Anterior cingulate cortex (tissue), 58 donors: ENCODE measurements at places on chromosomes 2 and 18.

DNA sequence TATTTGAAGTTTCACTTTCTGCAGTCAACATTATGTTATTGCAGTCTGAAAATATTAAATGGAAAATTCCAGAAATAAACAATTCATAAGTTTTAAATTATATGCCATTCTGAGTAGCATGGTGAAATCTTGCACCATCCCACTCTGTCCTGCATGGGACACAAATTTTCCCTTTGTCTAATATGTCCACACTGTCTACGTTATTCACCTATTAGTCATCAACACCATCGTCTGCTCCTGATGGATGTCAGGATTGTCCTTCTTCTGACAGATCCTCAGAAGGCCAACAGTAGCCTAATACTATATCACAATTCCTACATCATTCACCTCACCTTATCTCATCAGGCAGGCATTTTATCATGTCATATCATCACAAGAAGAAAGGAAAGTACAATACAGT is 163.1 kb downstream of the TXNL1 start:
- no peak for DNase-seq

DNA sequence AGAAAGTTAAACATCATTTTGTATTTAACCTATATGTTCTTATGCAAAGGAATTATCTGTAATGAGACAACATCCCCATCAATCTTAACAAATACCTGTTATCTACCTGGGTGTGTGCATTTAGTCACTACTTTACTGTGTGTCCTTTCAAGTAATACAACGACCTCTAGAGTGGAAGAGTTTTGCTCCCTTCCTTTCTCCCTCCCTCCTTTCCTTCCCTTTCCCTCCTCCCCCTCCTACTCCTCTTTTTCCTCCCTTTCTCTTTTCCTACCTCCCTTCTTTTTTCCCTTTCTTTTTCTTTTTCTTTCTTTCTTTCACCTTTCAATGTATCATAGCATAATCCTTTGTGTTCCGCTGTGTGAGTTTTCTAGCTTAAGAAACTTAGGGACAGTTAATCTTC is 532.3 kb downstream of the SLC4A3 start:
- DNase-seq, result no peak

GRCh38 chr2:192030856-192031255 is 163.9 kb downstream of the TMEFF2 start:
- no peak for DNase-seq

- no peak for DNase-seq
These were observed 96.1 kb downstream of the RBMS1 start for GRCh38 chr2:160397530-160397865.

GRCh38 chr2:234032279-234032856 is 18.1 kb upstream of the SPP2 start:
- no peak for DNase-seq

- no peak for DNase-seq
These were observed 215.1 kb downstream of the DYSF start for GRCh38 chr2:71668326-71669057.

DNA sequence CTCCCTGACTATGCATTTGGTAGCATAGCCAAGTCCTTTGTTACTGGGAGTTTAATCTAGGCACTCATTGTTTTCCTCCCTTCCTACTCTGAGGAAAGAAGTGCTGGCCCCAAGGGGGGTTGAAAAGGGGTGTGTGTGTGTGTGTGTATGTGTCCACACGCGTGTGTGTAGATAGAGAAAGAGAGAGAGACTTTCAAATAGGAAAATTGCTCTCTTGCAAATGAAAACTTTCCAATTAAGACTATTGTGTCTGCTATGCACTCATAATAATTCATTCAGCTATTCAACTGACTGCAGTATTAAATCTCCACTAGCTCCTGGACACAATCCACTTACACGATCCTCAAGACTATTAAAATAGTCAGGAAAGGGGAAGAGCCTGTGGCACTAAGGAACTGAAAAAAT is 92.9 kb upstream of the CSRNP3 start:
- no peak for DNase-seq

GRCh38 chr18:55073116-55073515 is 113.9 kb upstream of the CCDC68 start:
- DNase-seq, result no peak

DNA sequence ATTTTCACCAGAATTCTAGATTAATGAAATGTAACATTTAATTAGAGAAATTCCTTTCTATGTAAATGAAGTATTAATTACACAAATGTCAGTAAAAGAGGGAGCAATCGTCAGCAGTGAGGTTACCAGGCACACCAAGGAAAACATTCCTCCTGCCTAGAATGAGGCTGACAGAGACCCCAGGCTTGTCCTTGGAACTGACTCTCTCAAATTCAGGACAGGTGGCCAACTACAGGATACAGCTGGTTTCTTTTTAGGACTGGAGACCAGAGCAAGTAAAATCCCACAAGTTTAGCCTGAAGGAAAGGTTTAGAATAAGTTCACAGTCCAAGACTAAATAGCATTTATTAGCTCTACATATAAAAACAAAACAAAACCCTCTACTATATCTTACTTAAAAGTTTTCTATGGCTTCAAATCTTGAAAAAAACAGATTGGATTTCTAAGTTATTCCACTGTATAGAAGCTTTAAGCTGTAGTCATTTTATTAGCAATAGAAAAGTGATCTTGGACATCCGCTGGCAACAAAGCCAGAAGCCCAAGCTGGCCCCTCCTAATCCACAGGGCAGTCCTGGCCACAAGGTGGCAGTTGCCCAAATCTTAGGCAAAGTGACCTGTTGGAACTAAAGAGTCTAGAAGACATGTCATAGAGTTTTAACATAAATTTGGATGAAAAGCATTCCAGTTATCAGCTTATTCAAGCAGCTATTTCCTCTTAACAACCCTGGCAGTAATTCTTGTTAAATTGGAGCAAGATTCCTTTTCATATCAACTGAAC is 81.0 kb downstream of the SP3 start:
- no peak for DNase-seq

DNA sequence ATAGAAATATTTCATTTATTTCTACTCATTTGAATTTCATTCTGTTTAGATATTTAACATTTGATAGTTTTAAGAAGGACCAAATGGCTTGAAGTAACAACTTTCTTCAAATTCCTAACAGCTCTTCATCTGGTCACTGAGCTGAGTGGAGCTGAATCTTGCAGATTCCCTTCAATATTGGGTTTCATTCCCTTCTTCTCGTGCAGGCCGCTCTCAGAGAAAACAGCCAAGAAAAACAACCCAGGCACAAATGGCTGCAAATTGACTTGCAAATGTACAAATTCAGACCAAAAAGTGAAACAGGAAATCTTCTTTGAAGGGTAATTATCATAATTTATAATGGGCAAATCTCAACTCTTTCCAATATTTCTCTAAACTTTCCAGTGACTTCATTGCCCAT is 30.3 kb upstream of the GCG start:
- no peak for DNase-seq

DNA sequence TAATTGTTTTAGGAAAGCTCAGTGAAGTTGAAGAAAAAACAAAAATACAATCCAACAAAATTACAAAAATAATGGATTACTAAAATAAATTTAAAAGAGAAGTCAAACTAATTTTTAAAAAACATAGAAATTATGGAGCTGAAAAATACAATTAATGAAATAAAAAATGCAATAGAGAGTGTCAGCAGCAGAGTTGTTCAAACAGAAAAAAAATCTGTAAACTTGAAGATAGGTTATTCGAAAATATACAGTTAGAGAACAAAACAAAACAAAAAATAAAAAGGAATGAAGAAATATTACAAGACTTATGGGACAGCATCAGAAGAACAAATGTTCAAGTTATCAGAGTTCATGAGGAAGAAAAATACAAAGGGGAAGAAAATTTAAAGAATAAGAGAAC is 114.7 kb downstream of the GULP1 start:
- DNase-seq, result no peak

GRCh38 chr18:9861157-9861556 is 24.6 kb upstream of the TXNDC2 start:
- DNase-seq, result no peak

GRCh38 chr2:182667315-182667695 is 48.8 kb upstream of the DNAJC10 start:
- DNase-seq, result no peak

DNA sequence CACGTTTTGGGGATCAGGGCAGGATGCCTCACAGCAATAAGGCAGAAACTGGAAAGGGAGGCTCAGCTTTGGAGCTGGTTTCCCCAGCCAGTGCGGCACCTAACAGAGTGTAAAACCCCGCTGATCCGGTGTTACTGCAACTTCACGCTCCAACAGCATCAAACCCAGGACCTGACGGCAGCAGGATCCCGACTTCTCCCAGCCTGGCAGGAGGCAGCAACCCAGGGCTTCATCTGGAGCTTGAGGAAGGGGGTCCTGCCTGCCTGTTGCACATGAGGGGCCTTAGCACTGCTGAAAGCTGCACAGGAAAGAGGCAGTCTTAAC is 209.8 kb downstream of the MGAT5 start:
- DNase-seq, result no peak

- no peak for DNase-seq
These were observed 107.5 kb upstream of the FSHR start for GRCh38 chr2:49261781-49262180.

DNA sequence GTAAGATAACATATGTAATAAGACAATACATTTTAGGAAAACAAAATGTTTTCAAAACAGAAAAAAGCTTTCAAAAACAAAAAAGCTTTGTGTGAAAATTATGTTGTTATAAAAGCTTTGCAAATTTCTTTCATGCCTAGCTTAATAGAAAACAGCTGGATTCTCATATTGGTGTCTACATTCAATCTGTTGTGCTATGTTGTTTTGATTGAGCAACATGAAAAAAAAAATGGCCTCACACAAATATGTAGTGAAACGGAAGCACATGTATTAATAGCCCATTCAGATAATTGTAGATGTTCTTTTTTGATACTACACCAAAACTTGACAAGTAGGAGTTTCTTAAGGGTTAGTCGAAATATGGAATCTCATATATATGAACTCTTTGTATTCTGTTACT is 197.5 kb downstream of the ZEB2 start:
- no peak for DNase-seq

DNA sequence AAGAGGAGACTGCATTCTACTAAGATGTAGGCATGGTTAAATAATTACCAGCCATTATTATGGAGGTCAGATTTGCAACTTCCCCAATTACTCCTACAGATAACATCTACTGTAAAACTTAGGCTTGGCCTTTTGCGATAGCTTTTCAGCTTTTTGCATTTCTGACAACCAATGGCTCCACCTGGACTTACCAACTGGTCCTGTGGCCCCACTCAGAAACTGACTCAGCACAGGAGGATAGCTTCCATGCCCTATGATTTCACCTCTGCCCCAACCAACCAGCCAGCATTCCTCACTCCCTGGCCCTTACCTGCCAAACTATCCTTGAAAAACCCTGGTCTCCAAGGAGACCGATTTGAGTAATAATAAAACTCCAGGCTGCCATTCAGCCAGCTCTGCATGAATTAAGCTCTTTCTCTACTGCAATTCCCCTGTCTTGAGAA is 28.2 kb downstream of the TUBB6 start:
- DNase-seq, result no peak

GRCh38 chr2:23436346-23437098 is 51.5 kb downstream of the KLHL29 start:
- DNase-seq, result no peak

GRCh38 chr2:205060269-205060668 is 515.0 kb downstream of the PARD3B start:
- DNase-seq, result no peak

- no peak for DNase-seq
These were observed 90.6 kb upstream of the FAM124B start for GRCh38 chr2:224492531-224492930.

- DNase-seq, result no peak
These were observed 25.2 kb downstream of the TOGARAM2 start for GRCh38 chr2:29006092-29006979.

GRCh38 chr2:12455661-12456060 is 261.1 kb upstream of the TRIB2 start:
- no peak for DNase-seq

DNA sequence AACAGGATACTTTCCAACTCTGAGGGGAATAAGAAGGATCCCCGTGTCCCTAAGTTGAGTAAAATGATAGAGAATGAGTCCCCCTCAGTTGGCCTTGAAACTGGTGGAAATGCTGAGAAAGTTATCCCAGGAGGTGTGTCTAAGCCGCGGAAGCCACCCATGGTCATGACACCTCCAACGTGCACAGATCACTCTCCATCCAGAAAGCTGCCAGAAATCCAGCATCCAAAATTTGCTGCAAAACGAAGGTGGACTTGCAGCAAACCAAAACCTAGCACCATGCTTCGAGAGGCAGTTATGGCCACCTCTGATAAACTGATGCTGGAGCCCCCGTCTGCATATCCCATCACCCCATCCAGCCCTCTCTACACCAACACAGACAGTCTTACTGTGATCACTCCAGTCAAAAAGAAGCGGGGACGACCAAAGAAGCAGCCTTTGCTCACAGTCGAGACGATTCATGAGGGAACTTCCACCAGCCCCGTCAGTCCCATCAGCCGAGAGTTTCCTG is 270.1 kb downstream of the SETBP1 start:
- DNase-seq, result no peak

- DNase-seq, result no peak
These were observed 77.4 kb upstream of the TAF1B start for GRCh38 chr2:9765611-9766531.

DNA sequence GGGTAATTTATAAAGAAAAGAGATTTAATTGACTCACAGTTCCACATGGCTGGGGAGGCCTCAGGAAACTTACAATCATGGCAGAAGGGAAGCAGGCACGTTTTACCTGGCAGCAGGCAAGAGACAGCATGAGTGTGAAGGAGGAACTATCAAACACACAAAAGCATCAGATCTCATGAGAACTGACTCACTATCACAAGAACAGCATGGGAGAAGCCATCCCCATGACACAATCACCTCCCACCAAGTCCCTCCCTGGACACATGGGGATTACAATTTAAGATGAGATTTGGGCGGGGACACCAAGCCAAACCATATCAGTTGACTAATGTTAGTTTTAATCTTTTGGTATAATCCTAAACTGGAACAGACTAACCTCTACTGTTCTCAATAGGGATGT is 49.1 kb upstream of the CPO start:
- DNase-seq, result no peak

DNA sequence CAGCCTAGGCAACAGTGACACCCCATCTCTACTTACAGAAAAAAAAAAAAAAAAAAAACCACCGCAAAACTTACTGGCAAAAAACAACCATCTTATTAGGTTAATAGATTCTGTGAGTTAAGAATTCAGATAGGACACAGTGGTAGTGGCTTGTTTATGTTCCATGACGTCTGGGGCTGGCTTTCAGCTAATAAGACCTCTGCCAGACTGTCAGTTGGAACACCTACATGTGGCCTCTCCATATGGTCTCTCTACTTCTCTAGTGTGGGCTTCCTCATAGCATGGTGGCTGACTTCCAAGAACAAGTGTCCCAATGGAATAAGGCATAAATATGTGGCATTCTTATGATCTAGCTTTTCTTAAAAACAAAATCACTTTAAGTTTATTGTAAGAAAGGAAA is 94.0 kb upstream of the OTX1 start:
- DNase-seq, result no peak

- no peak for DNase-seq
These were observed 251.4 kb downstream of the PRKCE start for GRCh38 chr2:45902781-45903375.

DNA sequence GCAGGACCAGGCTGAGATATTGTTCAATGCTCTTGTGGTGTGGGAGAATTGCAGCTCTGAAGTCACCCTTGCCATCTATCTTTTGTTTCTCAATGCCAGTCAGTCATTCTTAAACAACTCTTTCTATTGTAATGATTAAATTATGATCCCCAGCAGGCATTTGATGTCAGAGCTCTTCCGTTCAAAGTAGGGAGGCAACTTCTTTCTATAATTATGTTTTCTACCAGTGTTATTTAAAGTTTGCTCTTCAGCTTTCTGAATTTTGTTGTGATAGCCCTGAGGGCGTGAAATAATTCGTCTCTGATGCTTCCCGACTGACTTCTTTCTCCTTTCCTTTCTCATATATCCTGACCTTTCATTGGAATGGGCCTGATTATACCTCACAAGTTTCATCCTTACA is 161.4 kb upstream of the KLHL14 start:
- DNase-seq, result no peak
